Mesenteric fat pad (tissue), 1 donor: ENCODE measurements at places on chromosomes 11 and 22.

DNA sequence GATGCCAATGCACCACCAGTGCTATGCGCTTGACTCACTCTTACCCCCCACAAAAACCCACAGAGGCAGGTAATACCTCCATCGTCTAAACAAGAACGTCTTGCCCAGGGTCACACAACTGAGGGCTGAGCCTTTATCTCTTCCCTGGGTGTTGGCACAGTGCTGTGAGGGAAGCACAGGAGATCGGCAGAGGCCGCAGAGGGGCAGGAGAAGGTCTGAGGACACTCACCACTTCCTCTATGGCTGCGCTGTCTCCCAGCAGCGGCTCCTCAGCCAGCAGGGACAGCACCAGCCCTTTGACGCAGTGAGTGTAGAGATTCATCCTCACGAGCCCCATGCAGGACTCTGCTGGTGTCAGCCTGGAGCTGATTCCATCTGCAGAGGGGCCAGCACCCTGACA, 19.9 kb downstream of the HPS4 start:
- DNase-seq, result no peak

GRCh38 chr11:112167145-112167544, at the start of gene TEX12:
TEX12 (plus strand) TSS chr11:112167372; CDS start chr11:112169269, 1,897 bp downstream.
- no peak for DNase-seq

DNA sequence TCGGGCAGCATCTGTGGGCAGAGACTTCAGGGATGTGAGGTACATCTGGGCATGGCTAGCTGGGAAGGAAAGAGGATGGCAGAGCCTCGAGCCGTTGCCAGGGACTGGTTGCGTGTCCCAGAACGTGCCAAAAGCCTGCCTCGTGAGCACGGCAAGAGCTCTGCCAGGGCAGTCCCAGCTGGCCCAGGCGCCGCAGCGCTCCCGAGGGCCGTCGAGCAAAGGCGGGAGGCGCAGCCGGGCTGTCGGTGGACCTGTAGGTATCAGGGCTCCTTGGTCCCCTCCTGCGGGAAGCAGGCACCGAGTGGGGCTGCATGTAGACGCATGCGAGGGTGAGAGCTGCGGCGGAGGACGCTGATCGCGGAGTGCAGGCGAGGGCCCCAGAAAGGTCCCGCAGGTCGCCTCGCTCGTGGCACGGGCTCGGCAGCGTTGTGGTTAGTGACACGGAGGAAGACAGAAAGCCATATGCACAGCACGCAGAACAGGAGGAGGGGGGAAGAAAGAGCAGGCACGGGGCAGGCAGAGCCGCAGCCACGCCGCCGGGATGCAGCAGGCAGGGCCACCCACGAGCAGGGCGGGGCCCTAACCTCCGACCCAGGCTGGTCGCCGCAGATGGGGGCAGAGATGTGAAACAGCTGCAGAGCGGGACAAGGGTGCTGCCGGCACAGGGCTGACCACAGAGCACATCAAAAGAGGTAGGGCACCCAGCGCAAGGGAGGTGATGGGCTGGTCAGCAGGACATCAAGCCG, 18.0 kb downstream of the LSP1 start:
- DNase-seq, result no peak

GRCh38 chr11:69832561-69833413, 13.6 kb upstream of the FGF3 start:
- DNase-seq, result peak; percentile 59

DNA sequence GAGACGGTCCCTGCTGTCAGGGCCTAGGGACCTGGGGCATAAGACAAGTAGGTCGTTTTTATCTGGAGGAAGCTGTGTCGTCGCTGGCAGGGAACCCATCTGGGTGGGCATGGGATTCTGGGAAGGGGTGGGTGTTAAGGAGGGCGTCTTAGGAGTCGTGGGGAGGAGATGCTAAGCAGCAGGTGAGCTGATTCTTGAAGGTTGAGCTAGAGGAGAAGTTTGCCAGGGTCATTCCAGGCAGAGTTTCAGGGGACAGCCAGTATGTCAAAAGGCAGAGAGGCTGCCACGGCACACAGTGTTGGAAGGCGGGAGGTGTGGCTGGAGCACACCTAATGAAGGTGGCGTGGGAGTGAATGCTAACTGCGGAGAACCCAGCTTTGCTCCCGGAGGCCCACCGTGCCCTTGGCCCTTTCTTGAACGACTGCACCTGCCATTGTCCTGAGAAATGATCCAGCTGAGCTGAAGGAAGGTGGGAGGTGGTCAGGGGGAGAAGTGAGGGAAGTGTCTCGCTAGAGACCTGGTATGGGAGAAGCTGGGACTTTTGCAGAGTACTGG, 1.3 kb downstream of the FAM118A start:
- no peak for DNase-seq

DNA sequence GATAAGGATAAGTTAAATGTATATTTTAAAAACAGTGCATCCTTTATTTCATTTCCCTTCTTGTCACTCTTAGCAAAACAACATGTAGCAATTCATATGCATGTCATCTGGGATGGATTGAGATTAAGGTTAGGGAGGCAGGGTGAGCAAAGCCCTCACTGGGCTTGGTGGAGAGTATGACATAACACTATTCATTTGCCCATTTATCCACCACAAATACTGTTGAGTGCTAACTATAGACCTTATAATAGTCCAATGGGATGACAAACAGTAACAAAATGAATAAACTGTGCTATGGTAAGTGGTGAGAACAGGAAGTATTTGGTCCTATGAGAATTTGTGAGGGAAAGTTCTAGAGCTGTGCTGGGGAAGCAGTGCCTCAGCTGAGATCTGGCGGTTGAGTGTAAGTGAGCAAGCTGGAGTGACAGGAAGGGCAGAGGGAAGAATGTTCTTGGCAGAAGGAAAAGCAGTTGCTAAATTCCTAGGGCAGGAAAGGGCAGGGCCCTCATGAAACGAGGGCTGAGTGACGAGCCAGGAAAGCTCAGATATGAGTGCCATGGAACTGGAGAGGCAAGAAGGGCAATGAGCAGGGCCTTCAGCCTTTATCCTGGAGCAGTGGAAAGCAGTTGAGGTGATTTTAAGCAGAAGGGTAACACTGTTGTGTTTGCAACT, 6.7 kb downstream of the HSD17B12 start:
- no peak for DNase-seq

DNA sequence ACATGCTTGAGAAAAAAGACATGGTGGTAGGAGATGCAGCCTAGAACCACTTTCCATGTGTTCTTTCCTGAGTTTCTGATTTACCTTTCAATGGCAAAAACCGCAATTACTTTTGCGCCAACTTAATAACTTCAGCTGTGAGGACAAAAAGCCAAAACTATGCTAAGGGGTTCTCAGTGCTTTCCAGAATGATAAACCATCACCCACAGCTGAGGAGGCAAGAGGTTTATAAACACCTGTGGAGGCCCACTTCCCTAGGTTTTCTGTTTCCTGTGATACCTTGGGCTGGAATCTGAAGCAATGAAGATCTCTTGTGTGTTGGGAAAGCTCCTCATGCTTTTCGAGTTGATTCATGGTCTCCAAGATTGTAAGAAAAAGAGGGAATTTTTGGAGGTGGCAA, at the start of gene OOSP4A:
TSS of gene OOSP4A (plus strand) at position 301 of the 400 bp plus-strand sequence. CDS start at position 301, 0 bp downstream.
- DNase-seq, result no peak

- DNase-seq, result no peak
These were observed 4.1 kb downstream of the MIF start for GRCh38 chr22:23898006-23898974.

DNA sequence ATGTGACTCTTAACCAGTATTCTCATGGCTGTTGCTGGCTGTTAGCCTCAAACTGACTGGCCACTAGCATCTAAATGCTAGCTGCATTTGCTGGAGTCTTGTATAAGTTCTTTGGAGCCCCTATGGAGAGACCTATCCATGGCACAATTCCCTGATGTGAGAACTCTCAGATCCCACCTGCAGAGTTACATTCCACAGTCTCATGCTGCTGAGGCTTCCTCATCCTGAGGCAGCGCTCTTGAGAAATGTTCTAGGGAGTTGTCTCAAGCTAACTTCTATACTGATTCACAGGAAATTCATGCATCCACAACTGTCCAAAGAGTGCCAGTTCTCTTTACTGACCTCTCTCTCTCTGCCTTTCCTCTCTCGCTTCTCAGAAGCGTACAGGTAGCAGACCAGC, 218.0 kb upstream of the PITPNB start:
- no peak for DNase-seq

GRCh38 chr11:116519499-116519898, 253.3 kb downstream of the BUD13 start:
- DNase-seq, result peak; percentile 14

GRCh38 chr11:75800728-75801361, 14.2 kb upstream of the UVRAG start:
- peak; percentile 74 for DNase-seq

GRCh38 chr11:122983438-122984185, 2.0 kb upstream of the BSX start:
- no peak for DNase-seq

- no peak for DNase-seq
These were observed 23.8 kb upstream of the FZD4 start for GRCh38 chr11:86978756-86979608.

GRCh38 chr11:113242767-113243397, 71.5 kb upstream of the TTC12 start:
- DNase-seq, result no peak

- peak; percentile 12 for DNase-seq
These were observed 25.0 kb upstream of the OAF start for GRCh38 chr11:120185706-120186455.

- DNase-seq, result no peak
These were observed 12.8 kb downstream of the BRSK2 start for GRCh38 chr11:1402355-1403077.

- no peak for DNase-seq
These were observed 3.3 kb downstream of the CD248 start for GRCh38 chr11:66313321-66314185.

DNA sequence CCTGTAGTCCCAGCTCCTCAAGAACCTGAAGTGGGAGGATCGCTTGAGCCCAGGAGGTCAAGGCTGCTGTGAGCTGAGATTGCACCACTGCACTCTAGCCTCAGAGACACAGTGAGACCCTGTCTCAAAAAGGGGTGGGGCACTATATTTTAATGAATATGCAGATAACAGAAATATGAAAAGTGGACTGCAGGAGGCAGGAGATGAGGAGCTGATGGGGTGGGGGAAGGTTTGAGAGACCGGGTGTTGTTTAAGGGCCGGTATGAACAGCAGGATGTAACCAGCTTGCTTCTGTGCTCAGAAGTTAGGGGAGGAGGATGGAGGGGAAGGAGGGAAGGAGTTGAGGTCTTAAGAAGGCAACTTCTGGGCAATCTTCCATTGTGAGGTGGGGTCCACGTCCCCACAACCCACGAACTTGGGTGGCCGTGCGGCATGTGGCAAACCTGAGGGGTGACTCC, 1.3 kb upstream of the B4GALNT4 start:
- DNase-seq, result no peak
